ENCODE measurements at places on chromosomes 4 and X.

DNA sequence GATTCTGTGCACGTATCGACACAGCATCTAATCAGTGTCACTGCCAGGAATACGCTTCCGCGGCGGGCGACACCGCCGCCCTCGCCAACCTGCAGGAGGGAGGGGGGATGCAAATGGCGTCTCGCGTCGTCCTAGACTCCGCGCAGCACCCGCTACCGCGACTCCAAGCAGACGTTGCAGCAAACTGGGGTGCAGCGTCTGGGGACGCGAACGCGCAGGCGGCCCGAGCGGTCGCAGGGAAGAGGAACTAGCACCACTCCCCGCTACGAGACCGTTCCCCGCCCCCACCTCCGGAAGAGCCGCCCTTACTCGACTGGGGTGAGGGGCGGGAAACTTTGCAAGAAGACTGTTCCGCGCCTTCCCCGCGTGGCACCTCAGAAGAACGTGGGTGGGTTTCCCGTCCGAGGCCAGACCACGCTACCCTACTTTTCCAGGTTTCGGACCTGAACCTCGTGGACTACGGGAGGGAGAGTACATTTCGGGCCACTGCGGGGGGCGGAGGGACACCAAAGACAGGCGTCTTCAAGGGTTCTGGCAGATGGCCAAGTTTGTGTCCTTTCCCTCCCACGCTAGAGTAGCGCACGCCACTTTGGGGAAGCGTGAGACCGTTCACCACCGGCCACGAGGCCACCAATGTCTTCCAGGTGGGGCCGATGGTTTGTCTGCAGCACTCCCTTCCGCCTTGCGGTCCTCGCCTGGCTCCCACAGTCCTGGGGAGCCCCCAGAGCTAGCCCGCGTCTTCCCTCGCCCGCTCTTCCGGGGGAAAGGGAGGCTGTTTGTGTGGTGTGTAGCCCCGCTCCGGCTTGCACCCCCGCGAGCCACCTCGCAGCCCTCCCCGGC lies 78.0 kb upstream of the BCOR start:
- DNase-seq = no peak

- DNase-seq = no peak
Measured at GRCh38 chr4:78682070-78682469, 94.1 kb upstream of the BMP2K start.

- DNase-seq = peak; percentile 9
Measured at GRCh38 chrX:68018248-68019203, 414.8 kb downstream of the OPHN1 start.

DNA sequence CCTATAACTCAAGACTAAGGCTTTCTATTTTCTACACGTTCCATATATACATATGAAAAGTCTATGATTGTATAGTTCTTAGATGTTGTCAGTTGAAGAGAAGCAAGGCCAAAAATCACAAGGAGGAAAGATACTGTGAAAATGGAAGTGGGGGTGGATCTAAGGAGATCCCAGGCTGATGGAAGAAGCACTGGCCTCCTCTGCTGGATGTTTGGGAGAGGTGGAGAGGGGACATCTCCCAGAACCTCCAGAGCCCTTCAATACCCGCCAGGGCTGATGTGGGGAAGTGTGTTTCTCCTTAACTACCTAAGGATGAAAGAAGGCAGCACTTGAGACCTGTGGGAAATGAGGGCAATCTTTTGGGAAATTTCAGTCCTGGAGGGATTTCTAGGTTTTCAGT lies 67.4 kb downstream of the RASGEF1B start:
- peak; percentile 2 for DNase-seq

DNA sequence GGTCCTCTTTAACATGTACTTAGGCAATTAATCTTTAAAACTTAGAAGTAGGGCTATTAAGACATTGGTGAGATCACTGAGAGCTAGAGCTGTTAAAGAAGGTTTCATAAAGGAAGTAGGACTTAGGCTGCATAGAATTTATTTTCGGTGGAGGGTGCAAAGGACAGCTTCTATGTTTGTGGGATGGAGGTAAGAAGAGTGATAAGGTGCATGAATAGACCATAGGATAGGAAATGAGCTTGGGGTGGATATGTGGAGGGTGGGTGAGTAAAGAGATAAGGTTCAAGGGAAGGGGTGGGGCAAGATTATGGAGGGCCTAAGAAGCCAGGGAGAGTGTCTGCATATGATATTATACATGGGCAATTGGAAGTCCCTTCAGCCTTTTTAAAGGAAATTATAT lies 15.9 kb downstream of the RTL9 start:
- no peak for DNase-seq

DNA sequence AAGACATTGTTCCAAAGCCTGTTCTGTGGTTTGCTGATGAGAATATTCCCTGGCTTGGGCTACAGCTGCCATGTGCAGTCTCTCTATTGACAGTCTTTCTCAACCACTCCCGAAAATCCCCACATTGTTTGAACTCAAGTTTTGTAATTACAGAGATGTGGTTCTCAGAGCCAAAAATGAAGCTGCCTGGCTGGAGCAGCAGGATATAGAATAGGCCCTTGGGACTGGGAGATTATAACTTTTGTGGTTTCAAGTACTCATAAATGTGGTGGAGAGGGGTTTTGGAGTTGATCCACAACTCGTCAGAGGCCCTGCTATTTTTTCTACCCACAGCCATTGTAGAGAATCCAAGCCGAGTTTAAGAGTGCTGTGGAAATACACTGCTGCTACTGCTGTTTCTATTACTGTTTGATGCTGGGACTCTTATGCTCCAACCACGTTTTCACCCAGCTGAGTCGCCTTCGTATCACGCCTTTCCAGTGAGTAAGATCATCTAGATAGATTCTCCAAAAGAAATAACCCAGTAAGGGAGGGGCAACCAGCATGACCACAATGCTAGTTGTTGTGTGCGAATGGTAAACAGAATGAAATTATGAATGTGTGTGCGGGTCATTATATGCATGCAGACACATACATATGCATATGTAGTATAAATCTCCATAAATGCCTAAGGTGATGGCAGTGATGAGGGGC lies 57.1 kb upstream of the ATXN3L start:
- DNase-seq = peak; percentile 83

DNA sequence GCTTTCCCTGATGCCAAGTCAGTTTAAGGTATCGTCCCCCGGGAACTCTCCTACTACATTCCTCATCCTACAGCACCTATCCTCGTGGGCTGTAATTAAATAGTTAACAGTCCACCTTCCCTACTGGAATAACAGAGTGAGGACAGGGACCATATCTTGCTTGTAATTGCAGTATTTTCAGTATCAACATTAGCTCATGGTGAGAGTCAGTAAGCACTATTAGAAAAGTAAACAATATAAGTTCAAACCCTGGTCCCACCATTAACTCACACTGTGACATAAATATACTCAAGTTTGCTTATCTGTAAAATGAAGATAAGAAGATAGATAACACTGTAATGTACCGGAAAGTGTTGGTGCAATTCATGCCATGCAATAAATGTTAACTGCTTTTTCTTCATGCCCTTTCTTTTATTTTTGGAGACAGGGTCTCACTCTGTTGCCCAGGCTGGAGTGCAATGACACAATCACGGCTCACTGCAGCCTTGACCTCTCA lies 61.3 kb downstream of the SH3RF1 start:
- DNase-seq = no peak

- no peak for DNase-seq
Measured at GRCh38 chr4:118340109-118340508, 12.7 kb downstream of the PRSS12 start.

DNA sequence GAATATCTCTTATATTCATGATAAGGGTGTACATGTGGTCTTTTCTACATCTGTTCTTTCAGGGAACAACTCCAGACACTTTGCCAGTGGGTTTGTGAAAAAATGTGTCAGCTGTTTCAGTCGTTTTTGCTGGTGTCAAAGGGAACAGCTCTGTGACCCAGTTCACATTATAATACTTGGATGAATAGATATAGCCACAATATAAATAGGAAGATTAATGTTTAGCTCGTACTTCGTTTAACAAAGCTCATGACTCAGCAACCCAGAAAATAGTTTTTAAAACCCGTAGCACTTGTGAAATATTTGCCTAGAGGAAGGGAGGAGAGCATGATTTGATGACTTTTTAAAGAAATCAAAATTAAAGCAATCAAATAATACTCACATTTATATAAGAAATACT lies 7.9 kb downstream of the LIAS start:
- DNase-seq = no peak
